ENCODE measurements at places on chromosomes 3 and 15. TPM values are rescaled to one million over a fixed set of nuclear protein-coding genes. Genes with fewer than 3 reads are reported as not detected.
A peak's percentile ranks its signal among the peaks of the same experiment; 100 is the strongest.

DNA sequence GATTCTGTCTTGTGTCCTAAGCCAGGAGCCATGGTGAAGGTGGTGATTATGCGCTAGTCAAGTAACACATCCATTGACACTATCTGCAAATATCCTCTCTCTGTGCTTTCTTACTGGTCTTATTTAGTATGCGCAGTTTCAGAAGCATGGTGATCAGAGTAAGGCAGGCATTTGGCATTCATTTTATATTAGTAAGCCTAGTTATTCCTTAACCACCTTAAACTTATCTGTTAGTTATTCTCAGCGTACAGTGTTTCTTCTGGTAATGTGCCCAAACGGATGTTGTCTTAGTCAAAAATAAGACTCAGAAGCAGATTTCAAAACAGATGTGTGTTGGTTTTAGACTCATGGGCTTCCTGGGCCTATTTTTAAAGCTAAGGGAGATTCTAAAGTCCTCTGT lies 329.2 kb downstream of the GRM7 start:
- DNase-seq, result no peak

- no peak for DNase-seq
Observed at GRCh38 chr3:152656214-152656971, 178.5 kb upstream of the P2RY1 start.

- DNase-seq, result no peak
Observed at GRCh38 chr3:9955611-9956352, 3.6 kb upstream of the PRRT3 start.

- peak; percentile 31 for DNase-seq
Observed at GRCh38 chr15:95371664-95372063, 958.8 kb upstream of the NR2F2 start.

The LDHAL6B gene
- total RNA-seq, result not detected

The QTRT2 gene
- 17.7 TPM for total RNA-seq

The MYZAP gene
- total RNA-seq, result 0.24 TPM
